ENCODE measurements at places on chromosomes 5 and 9. TPM values are rescaled to one million over a fixed set of nuclear protein-coding genes. Genes with fewer than 3 reads are reported as not detected.

Gene OMD
- total RNA-seq, result 4.7 TPM

Gene CDX1
- not detected for total RNA-seq

Gene LCN1
- not detected for total RNA-seq

Gene SOWAHA
- under 0.01 TPM for total RNA-seq

Gene CCDC183
- 1.0 TPM for total RNA-seq

Gene CA9
- under 0.01 TPM for total RNA-seq

Gene MARCOL
- total RNA-seq, result not detected

Gene MYMK
- total RNA-seq, result 8.9 TPM

Measured in skeletal muscle tissue (tissue), 5 donors.